Upper lobe of left lung (tissue), 6 donors: ENCODE measurements at places on chromosomes 13 and 19. TPM values are rescaled to one million over a fixed set of nuclear protein-coding genes. Genes with fewer than 3 reads are reported as not detected.

Gene CD22
- 17.9 TPM for total RNA-seq

Gene NALCN
- 0.91 TPM for total RNA-seq

DNA sequence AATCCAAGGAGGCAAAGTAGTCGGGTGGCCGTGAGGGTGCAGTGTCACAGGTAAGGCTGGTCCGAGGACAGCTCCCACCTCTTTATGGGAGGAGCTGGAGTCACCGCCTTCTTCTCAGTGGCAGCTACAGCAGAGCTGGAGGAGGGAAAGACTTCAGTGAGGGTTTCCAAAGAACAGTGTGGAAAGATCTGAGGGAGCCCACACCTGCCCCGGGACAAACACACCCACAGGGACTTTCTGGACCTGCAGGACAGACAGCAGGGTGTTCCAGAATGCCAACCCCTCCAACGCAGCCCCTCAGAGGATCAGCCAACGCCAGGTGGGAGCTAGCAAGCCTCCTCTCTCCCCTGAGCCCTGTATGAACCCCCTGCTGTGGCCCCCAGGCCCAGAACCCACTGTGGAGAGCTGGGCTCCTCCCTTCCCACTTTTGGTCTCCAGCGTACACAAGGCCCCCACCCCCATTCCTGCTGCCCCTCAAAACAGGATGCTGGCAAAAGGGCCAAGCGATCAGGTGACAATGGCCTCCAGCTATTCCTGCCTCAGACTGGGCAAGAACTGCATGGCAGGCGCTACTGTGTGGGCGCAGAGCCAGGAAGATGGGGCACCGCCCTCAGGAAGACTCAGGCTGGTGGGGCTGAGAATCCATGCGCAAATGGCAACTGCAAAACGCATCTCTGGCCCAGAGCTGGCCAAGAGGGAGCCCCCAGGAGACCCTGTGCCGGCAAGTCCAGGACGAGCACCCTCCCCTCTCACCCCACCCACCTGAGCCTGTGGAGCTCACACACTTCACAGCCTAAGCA is 3.5 kb upstream of the CD320 start:
- peaks cover 48% of the 10 kb centered on the region for H3K4me1 ChIP-seq
- no peak for DNase-seq
- no peaks in the 10 kb centered on the region for H3K36me3 ChIP-seq
- no peak overlapping the region for H3K4me3 ChIP-seq

- peaks cover 5% of the 10 kb centered on the region for H3K27me3 ChIP-seq
- H3K36me3 ChIP-seq, result no peaks in the 10 kb centered on the region
- peak; percentile 78 for DNase-seq
- peak overlapping the region; percentile 23 for H3K4me3 ChIP-seq
- H3K27ac ChIP-seq, result peak overlapping the region; percentile 6
Observed at GRCh38 chr19:11539495-11540365, 1.1 kb downstream of the CNN1 start.

GRCh38 chr13:76296751-76297150 is 589.5 kb downstream of the KCTD12 start:
- no peaks in the 10 kb centered on the region for H3K4me1 ChIP-seq
- no peak for DNase-seq
- no peak overlapping the region for H3K4me3 ChIP-seq
- H3K36me3 ChIP-seq, result no peaks in the 10 kb centered on the region
- no peak overlapping the region for H3K27ac ChIP-seq
- H3K27me3 ChIP-seq, result no peaks in the 10 kb centered on the region

DNA sequence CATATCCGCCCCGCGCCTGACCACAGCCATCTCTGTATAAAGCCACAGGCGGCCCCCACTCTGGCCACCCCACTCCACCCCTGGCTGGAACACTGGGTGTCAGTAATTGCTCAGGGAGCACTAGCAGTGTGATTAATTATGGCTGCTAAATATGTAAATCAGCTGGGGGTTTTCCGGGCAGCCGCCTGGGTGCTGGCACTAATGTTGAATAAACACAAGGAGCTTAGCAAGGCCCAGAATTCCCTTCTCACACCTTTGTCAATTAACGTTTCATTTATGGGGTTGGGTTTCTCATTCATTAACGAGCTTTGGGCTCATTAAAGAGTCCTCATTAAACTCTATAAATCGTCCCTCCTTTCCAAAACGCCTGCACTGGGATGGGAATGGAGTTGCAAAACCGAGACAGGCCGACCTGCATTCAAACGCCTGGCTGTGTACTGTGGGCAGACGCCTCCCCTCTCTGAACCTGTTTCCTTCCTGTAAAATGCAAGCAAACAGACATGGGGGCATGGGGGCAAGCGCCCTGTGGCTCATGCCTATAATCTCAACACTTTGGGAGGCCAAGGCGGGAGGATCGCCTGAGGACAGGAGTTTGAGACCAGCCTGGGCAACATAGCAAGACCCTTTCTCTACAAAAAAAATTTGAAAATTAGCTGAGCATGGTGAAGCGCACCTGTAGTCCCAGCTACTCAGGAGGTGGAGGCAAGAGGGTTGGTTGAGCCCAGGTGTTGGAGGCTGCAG is 17.7 kb upstream of the OLFM2 start:
- H3K36me3 ChIP-seq, result no peaks in the 10 kb centered on the region
- H3K4me3 ChIP-seq, result no peak overlapping the region
- H3K27ac ChIP-seq, result no peak overlapping the region
- DNase-seq, result no peak

DNA sequence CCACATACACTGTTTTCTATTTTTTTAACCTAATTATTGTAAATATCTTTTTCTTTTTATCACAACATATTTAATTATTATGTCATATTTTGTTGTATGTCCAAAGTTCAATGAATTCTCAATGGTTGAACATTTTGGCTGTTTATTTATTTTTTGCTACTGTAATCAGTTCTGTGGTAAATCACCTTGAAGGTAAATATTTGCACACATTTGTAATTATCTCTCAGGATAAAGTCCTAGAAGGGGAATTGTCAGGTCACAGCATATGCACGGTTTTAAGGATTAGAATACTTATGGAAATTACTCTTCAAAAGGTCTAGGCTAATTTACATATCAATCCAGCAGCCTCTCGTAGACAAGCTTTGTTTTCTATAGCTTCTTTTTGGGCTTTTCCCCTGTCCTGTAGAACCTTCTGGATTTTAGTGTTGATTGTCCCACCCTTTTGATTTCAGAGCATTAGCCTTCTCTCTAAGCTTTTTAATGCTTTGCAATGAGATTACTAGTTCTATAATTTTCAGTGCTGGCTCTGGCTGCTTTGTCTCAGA is 362.6 kb downstream of the KCNRG start:
- no peaks in the 10 kb centered on the region for H3K36me3 ChIP-seq
- DNase-seq, result no peak
- no peaks in the 10 kb centered on the region for H3K27me3 ChIP-seq
- H3K27ac ChIP-seq, result no peak overlapping the region

GRCh38 chr13:28581451-28581850 is 77.5 kb upstream of the POMP start:
- no peak overlapping the region for H3K27ac ChIP-seq
- no peak for DNase-seq
- no peaks in the 10 kb centered on the region for H3K27me3 ChIP-seq

DNA sequence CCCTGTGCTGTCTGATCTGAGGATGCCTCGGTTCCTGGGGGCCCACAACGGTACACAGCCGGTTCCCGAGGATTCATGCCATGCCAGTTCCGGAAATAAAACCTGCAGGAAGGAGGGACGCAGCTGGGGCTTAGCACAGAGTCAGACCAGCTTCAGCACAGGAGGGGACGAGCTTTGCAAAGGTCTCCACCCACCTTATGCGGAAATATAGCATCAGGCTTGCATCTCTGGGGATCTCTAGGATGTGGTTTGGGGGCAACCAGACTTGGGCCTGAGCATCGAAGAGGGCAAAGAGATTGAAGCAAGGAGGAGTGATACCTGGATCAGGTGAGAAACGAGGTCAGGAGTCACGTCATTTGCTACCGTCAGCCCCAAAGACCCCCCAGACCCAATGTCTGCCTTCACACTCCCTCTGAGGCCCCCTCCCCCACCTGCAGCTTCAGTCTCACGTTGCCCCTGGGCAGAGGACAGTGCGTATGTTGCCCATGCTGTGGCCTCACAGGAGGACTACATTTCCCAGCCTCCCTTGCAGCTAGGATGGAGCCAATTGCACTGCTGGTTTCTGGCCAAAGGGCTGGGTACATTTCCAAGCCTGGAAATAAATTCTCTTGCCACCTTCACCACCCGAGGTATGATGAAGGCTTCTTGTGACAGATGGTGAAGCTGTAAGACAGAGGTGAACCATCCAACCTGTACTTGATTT is 12.1 kb downstream of the TYK2 start:
- no peaks in the 10 kb centered on the region for H3K4me1 ChIP-seq
- DNase-seq, result no peak
- H3K36me3 ChIP-seq, result peaks cover 60% of the 10 kb centered on the region
- H3K27ac ChIP-seq, result no peak overlapping the region
- no peaks in the 10 kb centered on the region for H3K27me3 ChIP-seq
- no peak overlapping the region for H3K4me3 ChIP-seq

GRCh38 chr13:110018009-110018408 is 231.6 kb upstream of the IRS2 start:
- H3K36me3 ChIP-seq, result no peaks in the 10 kb centered on the region
- no peaks in the 10 kb centered on the region for H3K4me1 ChIP-seq
- H3K27ac ChIP-seq, result no peak overlapping the region
- DNase-seq, result no peak
- no peaks in the 10 kb centered on the region for H3K27me3 ChIP-seq

GRCh38 chr13:22703601-22704209 is 477.1 kb upstream of the SGCG start:
- no peaks in the 10 kb centered on the region for H3K27me3 ChIP-seq
- H3K27ac ChIP-seq, result no peak overlapping the region
- no peaks in the 10 kb centered on the region for H3K4me1 ChIP-seq
- no peaks in the 10 kb centered on the region for H3K36me3 ChIP-seq

DNA sequence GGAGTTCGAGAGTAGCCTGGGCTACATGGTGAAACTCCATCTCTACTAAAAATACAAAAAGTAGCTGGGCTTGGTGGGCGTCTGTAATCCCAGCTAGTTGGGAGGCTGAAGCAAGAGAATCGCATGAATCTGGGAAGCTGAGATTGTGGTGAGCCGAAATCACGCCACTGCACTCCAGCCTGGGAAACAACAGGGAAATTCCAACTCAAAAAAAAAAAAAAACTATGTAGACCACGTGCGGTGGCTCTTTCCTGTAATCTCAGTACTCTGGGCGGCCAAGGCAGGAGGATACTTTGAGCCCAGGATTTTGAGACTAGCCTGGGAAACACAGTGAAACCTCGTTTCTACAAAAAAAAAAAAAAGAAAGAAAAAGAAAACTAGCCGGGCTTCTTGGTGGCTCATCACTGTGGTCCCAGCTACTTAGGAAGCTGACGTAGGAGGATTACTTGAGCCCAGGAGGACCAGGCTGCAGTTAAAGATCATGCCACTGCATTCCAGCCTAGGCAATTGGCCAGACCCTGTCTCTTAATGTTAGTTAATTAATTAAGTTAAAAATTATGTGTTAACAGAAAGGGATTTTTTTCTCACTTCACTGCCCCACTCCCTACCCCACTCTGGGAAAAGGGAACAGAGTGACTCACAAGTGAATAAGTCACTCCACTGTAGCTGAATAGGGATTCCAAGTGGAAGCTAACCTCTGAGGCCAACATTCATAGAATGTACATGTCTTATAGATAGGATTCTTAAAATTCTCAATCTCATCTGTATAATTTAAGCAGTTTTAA is 2.2 kb downstream of the ZNF83 start:
- peaks cover 12% of the 10 kb centered on the region for H3K4me1 ChIP-seq
- H3K4me3 ChIP-seq, result no peak overlapping the region
- no peaks in the 10 kb centered on the region for H3K27me3 ChIP-seq

DNA sequence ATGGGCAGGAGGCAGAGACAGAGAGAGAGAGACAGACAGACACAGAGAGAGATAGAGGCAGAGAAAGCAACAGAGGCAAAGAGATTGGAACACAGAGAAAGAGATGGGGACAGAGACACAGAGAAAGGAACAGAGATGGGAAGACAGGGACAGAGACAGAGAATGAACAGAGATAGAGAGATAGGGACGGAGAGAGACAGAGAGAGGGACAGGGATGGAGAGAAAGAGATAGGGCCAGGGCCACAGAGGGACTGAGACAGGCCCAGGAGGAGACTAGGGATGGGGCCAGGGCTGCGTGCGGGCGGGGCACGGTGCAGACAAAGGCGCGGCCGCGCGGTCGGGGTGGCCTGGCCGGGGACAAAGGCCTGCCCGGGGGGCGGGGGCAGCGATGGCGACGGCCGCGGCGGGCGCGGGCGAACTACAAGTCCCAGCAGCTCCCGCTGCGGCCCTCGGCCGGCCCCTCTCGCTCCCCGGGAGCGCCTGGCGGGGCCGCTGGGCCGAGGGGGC is at the start of gene ZNF358:
Gene ZNF358, plus strand, starts transcription at position 459 of the 507 bp plus-strand sequence. CDS start 3,140 bp downstream, outside the sequence.
- no peaks in the 10 kb centered on the region for H3K27me3 ChIP-seq
- H3K27ac ChIP-seq, result peak within 1 kb of the TSS; percentile 95
- no peaks in the 10 kb centered on the region for H3K36me3 ChIP-seq
- H3K4me3 ChIP-seq, result peak within 1 kb of the TSS; percentile 85

- peak within 1 kb of the TSS; percentile 72 for H3K4me3 ChIP-seq
- H3K27ac ChIP-seq, result peak within 1 kb of the TSS; percentile 68
- peaks cover 12% of the 10 kb centered on the region for H3K4me1 ChIP-seq
- no peaks in the 10 kb centered on the region for H3K36me3 ChIP-seq
- H3K27me3 ChIP-seq, result no peaks in the 10 kb centered on the region
- peak; percentile 93 for DNase-seq
Observed at GRCh38 chr13:75635828-75636435, at the start of gene LMO7. Gene LMO7 (plus strand): TSS chr13:75636330. CDS start chr13:75636658, 328 bp downstream.

DNA sequence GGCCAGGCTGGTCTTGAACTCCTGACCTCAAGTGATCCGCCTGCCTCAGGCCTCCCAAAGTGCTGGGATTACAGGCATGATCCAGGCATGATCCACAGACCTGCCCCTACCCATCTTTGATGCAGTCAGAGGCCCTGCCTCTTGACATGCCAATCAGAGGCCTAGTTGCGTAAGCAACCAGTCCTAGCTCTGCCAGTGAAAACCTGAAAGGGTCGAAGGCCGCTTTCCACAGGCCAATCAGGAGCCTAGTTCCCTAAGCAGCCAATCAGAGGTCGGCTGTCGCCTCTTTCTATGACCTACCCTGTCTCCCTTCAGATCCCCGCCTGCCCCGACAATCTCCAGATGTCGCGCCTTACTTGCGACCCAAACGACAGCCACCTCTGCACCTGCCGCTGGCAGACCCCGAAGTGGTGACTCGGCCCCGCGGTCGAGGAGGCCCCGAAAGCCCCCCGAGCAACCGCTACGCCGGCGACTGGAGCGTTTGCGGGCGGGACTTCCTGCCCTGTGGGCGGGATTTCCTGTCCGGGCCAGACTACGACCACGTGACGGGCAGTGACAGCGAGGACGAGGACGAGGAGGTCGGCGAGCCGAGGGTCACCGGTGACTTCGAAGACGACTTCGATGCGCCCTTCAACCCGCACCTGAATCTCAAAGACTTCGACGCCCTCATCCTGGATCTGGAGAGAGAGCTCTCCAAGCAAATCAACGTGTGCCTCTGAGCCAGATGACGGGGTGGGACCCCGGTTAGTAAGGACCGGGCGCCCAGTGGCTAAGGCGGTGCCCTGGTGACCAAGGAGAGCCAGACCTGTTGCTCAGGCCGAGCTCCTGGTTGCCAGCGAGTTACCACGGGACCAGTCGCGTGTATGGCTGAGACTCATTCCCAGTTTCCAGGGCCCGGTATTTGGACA is 6.3 kb downstream of the SYDE1 start:
- H3K4me3 ChIP-seq, result no peak overlapping the region
- H3K4me1 ChIP-seq, result peaks cover 3% of the 10 kb centered on the region
- no peak for DNase-seq
- H3K27me3 ChIP-seq, result no peaks in the 10 kb centered on the region
- H3K27ac ChIP-seq, result no peak overlapping the region
- H3K36me3 ChIP-seq, result peaks cover 9% of the 10 kb centered on the region
